Hepatic stellate cell (primary cell): ENCODE measurements at places on chromosomes 2 and 18.
A peak's percentile ranks its signal among the peaks of the same experiment; 100 is the strongest.

GRCh38 chr2:8678731-8679566 is 2.9 kb upstream of the ID2 start:
- peak; percentile 91 for DNase-seq

DNA sequence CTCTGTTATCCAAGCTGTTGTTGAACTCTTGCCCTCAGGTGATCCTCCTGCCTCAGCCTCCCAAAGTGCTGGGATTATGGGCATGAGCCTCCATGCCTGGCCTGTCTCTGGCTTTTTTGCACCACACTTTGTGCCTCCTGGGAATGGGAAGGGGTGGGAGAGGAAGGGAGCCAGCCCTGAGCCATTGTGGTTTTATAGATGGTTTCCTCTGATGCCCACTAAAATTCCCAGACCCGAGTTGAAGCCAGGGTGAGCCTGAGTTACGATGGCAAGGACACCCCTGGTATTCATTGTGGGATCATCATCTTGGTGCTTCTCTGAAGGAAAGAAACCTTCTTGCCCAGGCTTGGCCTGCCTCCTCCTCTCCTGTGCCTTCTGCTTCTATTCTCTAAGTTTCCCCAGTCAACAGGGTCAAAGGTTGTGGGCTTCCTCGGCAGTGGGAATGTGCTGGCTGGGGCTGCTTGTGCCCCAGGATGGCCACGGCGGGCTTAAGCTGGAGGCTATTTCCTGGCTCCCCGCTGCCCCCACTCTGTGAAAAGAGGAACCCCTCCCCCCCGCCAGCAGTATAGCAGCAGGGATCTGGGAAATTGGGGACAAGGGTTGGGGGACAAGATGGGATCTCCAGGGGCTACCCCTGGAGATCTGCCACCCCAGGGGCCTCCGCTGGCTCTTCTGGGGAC is 106.2 kb downstream of the STPG4 start:
- DNase-seq: no peak

DNA sequence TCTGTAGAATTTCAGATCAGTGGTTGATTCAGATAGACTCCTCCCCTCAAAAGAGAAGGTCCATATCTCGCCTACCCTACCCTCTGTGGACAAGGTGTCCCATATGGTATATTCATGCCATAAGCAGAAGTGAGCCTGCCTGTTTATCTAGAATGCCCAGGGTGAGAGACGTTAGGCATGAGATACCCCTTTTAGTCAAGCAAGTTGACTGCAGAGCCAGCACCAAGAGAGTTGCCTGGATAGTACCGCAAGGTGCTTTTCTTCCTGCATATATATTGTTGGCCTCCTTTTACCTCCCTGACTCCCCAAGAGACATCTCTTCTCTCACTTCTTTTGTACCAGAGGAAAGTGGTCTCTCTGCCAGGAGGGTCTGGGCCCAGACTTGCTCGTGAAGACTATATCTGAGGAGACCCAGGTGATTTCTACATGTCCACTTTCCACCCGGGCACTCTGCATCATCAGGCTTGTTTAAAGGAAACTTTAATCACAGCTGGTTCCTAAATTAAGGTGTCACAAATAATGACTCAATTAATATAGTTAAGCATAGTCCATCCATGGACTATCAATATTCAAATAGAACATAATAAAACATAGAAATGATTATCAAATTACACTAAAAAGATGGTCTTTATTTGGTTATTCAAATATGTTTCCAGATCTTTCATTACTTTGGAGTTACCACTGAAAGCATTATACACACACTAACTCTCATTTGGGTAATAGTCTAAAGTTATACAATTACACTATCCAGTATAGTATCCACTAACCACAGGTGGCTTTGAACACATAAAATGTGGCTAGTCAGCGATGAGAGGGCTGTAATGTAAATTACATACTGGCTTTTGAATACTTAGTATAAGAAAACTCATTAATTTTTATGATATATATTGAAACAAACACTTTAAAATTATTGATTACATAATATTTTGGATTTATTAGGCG is 4.1 kb downstream of the ITGA4 start:
- DNase-seq: no peak

- no peak for DNase-seq
Observed at GRCh38 chr18:57793302-57793986, 9.7 kb downstream of the ATP8B1 start.

DNA sequence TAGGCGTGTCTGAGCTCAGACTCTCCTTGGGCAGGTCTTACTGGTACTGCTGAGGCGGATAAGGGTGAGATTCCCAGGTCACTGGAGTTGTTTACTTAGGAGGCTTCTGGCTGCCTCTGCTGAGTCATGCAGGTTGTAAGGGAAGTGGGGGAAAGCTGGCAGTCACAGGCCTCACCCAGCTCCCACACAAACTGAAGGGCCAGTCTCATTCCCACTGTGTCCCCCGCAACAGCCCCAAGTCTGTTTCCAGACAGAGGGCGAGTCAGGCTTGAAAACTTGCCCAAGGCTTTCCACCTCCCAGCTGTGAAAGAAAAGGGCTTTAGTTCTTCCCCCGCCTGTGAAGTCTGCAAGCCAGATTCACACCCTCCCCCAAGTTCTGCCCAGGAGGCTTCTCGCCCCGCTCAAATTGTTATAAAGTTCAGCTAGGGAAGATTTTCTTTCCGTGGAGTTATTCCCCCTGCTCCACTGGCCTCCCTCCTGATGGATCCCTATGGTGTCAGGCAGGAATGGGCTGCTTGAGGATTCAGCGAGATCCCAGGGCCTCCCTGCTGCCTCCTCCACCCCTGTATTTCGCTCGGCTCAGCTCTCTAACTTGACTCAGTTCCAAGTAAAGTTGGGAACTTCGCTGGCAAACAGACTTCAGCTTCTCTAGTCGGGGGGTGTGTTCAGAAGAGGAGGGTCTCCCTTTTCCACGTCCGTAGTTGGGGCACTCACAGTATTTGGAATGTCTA is 248.6 kb downstream of the NR4A2 start:
- no peak for DNase-seq

DNA sequence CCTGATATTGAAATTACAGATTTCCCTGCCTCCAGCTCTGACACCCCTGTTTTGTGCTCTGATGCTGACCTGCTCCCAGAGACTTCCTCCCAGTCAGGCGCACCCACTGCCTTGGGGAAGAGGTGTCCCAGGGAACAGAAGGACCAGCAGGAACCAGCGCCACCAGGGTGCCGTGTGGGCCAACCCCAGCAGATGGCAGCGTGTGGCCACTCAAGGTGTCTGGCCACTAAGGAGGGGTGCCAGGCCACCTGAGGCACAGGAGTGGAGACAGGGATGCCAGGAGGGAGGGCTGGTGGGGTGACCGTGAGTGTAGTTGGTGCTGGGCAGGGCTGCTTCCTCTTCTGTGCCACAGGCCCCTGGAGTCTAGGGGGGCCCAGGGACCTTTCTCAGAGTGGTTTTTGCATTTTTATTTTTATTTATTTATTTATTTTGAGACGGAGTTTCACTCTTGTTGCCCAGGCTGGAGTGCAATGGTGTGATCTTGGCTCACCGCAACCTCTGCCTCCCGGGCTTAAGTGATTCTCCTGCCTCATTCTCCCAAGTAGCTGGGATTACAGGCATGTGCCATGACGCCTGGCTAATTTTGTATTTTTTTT is 56.0 kb downstream of the TEX44 start:
- DNase-seq: peak; percentile 62
